BJ (cell line): ENCODE measurements at places on chromosomes 4 and X.

DNA sequence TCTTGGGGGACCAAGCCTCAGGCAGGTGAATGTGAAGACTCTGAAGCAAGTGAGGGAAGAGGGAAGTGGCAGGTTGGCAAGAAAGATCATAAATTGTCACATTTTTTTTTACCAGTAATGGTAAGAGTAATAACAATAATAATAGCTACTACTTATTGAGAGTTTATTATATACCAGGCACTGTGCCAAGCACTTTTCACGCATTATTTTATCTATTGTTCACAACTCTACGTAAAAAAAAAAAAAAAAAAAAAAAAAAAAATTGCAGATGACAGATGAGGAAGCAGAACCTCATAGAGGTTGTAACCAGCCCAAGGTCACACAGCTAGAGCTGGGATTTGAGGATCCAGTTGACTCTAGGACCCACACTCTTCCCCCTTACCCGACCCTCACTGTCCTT, 40.9 kb downstream of the TSC22D3 start:
- DNase-seq = no peak

DNA sequence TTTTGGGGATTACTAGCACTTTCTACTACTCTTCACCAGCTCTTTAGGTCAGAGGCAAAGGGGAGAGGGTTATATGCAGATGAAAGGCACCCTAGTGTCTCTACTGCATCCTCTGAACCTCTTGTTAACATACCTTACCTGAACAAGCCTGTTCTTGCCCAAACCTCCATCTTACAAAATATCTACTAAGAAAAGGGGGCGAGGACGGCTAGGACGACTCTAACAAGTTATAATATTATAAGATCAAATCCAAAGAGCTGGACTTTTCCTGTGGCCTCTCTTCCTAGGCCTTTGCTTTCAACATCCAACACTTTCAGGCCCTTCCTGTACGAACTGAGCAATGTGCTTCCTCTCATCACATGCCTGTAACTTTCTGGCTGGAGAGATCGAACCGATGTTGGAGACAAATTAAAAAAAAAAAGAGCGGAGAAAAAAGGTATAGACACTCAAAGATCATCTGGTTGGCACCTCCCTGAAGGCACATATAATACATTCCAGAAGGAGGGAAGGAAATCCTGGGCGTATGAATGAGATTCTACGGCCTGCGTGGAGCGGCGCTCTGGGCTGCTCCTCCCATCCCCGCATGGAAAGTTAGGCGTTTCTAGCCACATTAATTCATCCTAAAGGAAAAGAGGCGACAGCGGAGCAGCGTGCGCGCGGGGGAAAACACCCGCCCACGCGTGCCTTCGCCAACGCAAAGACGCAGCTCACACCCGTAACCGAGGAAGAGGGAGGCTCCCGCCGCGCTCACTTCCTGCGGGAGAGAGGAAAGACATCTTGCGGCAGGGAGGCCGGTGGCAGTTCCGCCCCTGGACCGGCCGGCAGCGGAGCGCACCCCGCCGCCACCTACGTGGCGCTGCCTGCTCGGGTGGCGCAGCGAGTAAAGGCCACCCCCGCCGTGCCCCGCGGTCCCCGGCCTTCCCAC, 808 bp downstream of the PRDM5 start:
- no peak for DNase-seq

DNA sequence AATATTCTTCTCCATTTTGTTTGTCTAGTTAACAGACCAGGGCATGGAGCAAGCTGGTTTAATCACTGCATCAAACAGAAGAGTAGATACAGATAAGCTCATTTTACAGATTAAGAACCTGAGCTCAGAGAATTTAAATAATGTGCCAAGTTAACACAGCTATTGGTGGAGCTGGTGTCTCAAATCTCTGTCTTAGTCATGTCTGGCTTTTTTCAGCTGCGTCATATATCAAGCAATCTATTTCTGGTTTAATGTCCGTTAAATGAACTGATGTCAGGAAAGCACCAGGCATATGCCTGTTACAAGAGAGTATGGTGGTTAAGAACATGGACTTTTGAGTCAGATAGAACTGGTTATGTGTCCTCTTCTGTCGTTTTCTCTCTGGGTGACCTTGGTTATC, 79.8 kb upstream of the ADGRA3 start:
- DNase-seq = no peak

- no peak for DNase-seq
Measured at GRCh38 chrX:100264200-100264599, 145.9 kb downstream of the PCDH19 start.

DNA sequence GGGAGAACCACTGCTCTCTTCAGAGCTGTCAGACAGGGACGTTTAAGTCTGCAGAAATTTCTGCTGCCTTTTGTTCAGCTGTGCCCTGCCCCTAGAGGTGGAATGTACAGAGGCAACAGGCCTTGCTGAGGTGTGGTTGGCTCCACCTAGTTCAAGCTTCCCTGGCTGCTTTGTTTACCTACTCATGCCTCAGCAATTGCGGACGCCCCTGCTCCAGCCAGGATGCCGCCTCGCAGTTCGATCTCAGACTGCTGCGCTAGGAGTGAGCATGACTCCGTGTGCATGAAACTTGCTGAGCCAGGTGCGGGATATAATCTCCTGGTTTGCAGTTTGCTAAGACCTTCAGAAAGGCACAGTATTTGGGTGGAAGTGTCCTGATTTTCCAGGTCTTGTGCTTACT, 70.9 kb downstream of the MAGEB5 start:
- no peak for DNase-seq

DNA sequence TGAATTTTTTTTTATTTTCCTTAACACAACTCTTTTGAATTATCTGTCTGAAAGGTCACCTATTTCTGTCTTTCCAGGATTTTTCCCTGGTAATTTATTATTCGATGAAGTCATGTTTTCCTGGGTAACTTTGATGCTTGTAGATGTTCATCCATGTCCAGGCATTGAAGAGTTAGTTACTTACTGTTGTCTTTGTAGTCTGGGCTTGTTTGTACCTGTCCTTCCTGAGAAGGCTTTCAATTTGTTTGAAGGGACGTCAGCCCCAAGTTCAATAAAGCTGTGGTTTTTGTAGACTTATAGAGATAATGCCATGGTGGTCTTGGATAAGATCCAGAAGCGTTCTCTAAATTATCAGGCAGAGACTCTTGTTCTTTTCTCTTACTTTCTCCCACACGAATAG, 252.4 kb upstream of the ARHGAP24 start:
- no peak for DNase-seq
